ENCODE measurements at places on chromosomes 11 and 22.

DNA sequence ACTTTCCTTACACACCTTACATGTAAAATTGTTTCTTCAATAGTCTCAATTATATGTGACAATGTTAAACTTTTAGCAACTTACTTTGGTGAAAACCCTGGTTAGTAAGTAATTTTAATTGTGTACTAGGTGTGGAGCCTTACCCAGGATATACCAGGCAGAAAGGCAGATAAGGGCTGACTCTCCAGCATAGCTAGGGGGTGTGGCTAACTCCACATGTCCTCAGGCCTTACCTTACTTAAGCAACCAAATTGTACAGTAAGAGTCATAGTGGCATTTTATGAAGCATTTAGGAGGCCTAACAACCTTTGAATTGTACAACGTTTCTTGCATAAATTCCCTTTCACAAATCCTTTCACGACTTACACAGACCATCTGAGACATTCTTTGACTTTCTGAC is 118.2 kb upstream of the OR9Q1 start:
- no peak for DNase-seq

- no peak for DNase-seq
Observed at GRCh38 chr11:110962921-110963320, 250.7 kb upstream of the ARHGAP20 start.

DNA sequence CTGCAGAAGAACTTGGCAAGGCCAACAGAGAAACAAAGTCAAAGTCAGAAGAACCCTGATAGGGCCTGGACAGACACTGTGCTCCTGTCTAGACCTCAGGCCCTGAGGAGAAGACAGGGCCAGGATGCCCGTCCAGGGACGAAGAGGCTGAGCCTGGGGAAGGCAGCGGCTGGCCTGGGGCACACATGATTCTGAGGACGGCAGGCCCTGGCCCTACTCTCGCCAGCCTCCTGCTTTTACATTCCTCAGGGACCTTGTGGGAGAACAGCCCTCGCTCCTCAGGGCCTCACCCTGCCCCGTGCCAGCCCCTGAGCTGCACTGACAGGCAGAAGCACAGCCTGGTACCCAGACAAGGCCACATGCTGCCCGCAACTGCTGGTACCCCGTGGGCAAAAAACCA is 43.6 kb upstream of the TTLL12 start:
- DNase-seq = no peak

- no peak for DNase-seq
Observed at GRCh38 chr11:130415731-130416529, 12.5 kb downstream of the ADAMTS8 start.

DNA sequence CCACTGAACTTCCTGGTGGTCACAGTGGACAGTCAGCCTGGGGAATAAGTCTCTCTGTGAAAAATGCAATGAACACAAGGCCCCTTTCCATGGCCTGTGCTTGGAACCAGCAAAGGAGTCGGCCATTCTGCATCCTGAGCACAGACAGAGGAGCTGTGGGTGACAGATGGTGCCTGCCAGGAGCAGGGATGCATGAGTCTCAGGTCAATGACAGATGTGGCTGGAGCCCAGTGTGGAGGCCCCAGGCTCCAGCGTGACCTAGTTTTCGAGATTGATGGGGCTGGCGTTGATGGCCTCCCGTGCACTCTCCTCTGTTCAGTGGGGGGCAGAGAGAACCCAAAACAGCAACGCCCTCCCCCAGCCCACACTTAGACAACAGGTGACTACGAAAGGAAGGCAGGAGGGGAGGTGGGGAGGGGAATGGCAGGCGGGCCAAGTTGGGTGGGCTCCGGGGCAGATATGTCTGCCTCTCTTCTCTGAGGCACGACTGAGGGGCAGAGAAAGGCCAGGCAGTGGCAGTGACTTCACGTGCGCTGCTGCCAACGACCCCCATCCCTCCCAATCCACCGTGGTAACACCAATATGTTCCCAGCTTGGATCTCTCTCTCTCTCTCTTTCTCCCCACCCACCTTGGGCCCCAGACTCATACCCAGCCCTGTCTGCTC is 34.4 kb upstream of the CD5 start:
- DNase-seq = no peak

DNA sequence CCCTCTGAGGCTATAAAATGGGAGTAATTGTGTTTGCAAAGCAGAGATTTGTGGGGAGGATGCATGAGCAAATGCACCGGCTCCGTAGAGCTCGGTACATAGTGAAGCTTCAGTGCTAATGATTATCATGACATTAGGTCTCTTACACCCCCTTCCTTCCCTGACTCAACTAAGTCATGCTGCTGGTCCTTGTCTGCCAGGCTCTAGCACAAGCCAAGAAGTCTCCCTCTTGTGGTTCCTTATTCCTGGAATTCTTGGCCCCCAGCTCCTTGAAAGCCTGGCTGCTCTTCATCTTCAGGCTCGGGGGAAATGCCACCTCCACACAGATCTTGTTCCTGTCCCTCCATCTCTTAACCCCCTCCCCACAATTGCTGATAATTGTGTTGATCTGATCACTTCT is 45.7 kb upstream of the SYT13 start:
- DNase-seq = no peak

GRCh38 chr11:113951537-113951936 is 23.4 kb upstream of the HTR3A start:
- DNase-seq = no peak

GRCh38 chr11:13183094-13183825 is 94.3 kb upstream of the BMAL1 start:
- no peak for DNase-seq

DNA sequence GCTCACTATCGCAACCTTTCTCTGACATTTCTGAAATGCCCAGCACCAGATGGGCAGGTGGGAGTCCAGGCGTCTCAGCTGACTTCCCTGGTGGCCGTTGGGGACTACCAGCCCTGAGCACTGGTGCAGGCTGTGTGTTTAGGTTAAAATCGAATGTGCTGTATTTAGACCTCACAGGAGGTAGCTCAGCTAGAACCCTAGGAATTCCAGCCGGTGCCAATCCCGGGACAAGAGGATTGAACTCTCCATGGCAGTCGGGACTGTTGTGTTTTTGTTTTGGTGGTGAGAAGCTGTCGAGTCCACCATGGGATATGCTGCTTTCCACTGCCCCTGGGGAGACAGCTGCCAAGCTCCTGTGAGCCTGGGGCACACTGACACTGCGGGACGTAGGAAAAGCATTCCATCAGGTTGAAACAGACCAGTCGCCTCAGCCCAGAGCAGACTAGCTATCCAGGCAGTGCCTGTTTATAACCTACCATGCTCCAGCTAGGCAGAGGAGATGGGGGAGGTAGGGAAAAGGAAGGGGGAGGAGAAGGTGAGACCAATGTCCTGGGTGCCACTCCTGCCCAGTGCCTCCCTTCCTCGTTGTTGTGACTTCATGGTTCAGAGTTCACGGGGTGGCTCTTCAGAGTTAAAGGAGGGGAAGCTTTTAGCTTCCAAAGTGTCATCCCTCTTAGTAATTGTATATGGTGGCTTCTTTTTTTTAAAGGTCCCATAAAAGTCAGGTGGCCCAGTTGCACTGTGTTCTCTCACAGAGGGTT is 53.0 kb downstream of the MICAL2 start:
- DNase-seq = no peak

DNA sequence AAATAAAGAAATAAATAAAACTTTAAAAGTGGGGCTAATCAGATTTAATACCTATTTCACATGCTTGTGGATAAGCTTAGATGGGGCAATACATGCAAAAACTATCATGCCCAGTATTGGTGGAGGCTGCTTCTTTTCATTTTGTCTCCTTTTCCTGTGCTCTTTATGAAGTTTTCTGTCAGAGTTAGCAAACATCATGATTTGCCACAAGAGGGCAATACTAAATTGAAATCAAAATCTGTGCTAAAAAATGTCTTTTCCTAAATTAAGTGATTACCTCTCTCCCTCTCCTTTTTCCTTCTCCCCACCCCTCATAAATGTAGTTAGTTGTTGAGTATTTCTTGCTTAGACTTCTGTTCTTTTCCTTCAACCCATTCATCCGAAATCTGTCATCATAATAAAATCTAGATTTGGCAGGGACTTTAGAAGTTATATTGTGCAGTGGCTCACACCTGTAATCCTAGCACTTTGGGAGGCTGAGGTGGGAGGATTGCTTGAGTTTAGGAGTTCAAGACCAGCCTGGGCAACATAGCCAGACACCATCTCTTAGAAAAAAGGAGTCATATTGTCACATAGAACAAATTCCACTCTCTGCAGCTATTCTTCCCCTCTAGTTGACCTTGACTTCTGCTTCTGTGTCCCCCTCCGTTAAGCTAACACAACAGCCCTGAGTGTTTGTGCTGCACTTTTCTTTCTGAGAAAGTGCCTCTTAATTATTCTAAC is 4.7 kb upstream of the ARHGAP42 start:
- DNase-seq = no peak

All from stimulated activated CD8-positive, alpha-beta memory T cell treated with anti-CD3 and anti-CD28 coated beads, Interleukin-7, amount 100 ng/mL, for 4 hours (primary cell).